ENCODE measurements at places on chromosomes 6 and 20.
A peak's percentile ranks its signal among the peaks of the same experiment; 100 is the strongest.

DNA sequence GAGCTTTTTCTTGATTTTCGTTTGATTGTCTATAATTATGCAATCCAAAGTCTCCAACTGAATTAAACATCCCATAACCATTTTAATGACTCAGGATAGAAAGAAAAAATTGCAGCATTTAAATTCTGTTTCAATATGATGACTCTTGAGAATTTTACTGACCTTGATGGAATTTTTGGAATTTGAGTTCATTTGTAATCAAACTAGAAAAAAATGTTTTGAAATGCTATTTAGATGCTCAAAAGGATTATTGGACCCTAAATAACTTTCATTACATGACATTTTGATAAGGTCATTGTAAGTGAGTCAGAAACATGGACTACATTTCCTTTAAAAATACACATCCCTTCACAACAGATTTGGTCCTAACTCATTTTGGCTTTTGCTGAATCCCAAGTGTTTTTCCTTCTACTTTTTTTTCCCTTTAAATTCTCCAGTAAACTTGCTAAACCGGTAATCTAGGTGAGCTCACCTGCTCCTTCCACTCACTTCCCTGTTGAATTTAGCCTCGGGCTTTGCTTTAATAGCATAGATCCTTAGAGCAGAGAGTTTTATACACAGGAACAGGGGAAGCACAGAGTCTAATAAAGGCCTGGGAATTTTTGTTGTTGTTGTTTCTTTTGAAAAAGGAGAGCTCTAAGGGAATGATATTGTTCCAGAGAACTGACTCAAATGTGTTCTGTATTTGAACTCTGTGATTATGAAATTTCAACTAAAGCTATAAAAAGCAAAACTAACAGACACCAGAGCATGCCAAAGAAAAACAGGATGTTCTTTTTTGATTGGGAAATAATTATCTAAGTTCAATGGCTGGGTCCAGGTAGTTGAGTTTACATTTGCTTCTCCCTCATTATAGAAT, 1088.2 kb upstream of the CITED2 start:
- peak; percentile 96 for DNase-seq

GRCh38 chr20:38132156-38132909, 32.7 kb downstream of the TGM2 start:
- DNase-seq: no peak

DNA sequence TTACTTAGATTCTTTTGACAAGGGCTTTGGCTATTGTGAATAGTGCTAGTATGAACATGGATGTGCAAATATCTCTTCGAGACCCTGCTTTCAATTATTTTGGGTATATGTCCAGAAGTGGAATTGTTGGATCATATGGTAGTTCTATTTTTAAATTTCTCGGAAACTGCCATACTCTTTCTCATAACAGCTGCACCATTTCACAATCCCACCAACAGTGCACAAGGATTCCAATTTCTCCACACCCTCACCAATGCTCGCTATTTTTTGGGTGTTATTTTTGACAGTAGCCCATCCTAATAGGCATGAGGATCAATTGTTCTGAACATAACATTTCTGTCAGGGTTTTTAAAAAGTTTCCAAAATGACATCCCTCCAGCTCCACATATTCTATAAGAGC, 69.2 kb upstream of the ESR1 start:
- no peak for DNase-seq

DNA sequence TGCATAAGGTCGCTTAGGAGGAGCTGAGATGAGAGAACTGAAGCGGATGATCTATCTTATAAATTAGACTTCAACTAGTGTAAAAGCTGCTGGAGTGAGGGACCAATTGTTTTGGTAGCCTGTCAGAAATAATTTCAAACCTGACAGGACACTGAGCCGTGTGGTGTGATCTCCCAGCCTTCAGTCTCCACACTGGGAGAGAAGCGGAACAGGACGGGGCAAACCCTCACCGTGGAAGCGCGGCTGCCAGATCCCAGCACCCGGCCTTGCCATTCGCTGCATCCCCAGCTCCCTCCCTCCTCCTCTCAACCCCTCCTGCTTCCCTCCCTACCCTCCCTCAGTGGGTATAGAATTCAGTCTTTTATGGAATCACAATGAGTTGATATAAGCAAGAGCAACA, 900.1 kb upstream of the SLC35B3 start:
- DNase-seq: no peak

DNA sequence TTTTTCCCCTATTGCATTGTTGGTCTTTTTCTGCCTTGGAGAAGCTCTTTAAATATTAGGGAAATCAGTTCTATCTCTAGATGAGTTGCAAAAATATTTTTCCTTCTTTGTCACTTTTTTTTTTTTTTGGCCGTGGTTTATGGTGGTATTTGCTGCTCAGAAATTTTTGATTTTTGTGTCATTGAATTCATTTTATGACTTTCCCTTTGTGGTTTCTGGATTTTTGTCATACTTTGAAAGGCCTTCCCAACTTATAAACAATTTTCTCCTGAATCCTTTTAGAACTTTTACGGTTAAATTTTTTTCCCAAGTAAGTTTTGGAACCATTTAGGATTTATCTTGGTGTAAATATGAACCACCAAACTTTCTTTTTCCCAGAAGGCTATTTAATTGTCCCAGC, 145.6 kb downstream of the GJA10 start:
- DNase-seq: no peak

- no peak for DNase-seq
Observed at GRCh38 chr6:118627724-118628123, 23.7 kb downstream of the CEP85L start.

- DNase-seq: peak; percentile 38
Observed at GRCh38 chr6:31901415-31901952, 402 bp downstream of the ZBTB12 start.

GRCh38 chr20:63498960-63499337, at the start of gene EEF1A2:
Gene EEF1A2 (minus strand): TSS chr20:63499083. CDS start chr20:63497763, 1,320 bp downstream.
- DNase-seq: no peak

DNA sequence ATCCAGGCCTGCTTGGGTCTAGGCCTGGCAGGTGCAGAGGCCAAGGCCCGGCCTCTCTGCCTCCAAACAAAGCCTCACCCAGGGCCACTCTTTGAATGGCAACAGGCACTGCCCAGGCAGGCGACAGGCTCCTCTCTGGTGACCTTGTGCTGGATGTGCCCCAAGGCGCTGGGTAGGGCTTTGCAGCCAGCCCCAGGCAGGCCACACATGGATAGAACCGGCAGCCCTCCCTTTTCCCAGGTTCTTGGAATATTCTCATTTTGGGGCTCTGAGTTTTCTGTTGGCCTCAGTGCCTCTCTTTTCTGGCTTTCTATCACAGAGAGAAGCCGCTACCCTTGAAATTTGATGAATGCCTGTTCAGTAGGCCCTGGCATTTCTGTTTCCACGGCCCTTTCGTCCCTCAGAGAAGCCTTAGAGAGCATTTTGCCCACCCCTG, 18.9 kb downstream of the PKIG start:
- DNase-seq: no peak

GRCh38 chr20:39252035-39252434, 289.9 kb downstream of the DHX35 start:
- no peak for DNase-seq

DNA sequence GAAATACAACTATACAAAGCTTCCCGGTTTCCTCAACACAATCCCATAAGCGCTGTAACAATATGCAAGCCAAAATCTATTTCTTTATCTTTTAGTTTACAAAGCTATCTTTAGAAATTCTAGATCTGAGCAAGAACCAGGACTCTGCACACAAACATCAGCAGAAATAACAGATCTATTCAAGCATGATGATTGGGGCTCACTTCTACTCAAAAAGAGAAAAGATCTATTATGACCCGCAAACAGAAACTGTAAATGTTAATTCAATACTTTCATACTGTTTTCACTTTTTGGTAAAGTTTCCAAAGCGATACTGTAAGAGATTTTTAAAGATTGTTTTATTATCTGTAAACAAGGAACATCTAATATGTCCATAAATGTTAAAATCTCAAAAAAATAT, 86.6 kb downstream of the SESN1 start:
- no peak for DNase-seq

DNA sequence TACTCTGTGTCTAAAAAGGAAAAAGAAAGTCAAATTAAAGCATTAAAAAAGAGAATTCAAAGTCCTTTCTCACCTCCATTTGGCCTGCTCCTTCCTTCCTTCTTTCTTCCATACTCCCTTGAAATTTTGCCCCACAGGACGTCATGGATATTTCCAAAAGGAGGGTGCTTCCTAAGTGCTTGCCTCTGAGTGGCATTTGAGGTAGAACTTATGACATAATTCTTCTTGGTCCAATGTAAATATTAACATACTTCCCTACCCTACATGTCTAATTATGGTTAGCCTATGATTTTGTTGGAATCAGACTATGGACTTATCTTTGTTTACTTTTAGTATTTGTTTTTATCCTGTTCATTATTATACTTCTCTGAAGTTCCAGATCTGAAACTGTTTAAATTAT, 132.3 kb downstream of the PFDN4 start:
- no peak for DNase-seq

- DNase-seq: no peak
Observed at GRCh38 chr20:58579819-58580473, 64.7 kb upstream of the APCDD1L start.

GRCh38 chr20:52251136-52251700, 59.6 kb upstream of the ZFP64 start:
- DNase-seq: no peak

- DNase-seq: peak; percentile 87
Observed at GRCh38 chr6:142871910-142872331, 73.1 kb downstream of the HIVEP2 start.

DNA sequence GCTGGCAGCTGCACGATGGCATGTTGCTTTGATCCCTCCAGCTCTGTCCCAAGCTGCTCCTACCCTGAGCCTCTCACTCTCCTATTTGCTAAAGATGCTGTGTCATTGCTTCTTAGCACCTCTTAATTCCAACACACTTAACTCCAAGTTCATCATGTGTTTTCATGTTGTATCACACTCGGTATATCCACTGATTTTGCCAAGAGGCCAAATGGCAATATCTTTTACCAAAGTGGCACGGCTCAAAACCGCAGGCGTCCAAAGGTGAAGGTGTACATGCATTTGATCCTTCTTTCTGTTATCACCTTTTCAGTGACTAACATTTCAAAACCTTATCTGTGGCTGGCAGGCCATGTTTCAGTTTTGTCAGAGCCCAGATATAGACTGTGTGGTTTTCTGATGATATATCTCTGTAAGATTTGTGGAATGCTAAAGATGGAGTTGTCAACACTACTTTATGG, 217.0 kb downstream of the TBX18 start:
- no peak for DNase-seq

DNA sequence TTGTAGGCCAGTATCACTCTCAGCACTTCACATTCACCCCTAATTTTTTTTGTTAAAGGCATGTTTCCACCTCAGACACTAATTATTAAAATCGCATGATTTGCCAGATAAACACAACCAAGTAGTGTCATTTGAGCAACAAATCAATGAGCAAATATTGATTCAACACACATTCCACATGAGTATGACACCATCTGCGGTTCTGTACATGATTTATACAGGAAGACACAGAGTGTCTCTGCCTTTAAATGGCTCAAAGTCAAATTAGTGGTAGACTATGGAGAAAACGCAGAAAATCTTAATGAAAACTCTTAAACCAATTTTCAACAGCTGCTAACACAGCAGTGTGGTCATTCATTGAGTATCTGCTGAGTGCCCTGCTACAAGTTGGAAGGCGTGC, 300.2 kb downstream of the SOX4 start:
- DNase-seq: peak; percentile 38

DNA sequence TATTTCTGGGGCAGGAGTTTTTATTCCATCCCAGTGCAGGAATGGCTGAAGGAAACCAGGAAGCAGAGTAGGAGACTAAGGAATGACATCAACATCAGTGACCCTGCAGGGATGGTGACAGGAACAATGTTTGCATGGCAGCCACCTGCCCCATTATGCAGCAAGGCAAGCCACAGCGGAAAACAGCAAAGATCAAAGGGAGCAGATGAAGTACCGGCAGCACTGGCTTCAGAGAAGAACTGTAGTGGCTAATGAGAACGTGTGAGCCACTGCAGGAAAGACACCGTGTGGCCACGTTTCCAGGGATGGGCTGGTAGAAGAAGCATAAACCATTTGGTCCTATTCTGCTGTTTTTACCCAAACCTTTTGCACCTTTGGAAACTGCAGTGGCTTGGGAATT, 52.9 kb upstream of the TAB2 start:
- DNase-seq: no peak

DNA sequence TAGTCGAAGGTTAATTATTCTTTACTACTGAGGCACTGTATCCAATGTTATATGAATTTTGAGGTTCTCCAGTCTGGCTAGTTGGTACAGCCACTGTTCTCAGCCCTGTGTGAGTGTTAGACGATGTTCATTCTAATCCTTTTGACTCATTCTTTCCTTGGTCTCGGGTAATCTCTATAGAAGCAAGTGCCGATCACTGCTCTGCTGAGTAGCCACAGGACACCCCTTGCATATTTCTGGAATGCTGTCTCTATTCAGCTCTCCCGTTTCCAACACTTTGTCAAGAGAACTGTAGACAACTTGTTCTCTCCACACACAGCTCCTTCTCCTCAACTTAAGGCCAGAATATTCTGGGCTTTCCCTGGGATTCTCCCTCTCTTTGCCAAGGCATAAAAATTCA, 42.4 kb upstream of the PLCB1 start:
- DNase-seq: no peak

GRCh38 chr6:57024321-57024720, 22.2 kb upstream of the KIAA1586 start:
- DNase-seq: no peak

GRCh38 chr6:98724537-98724936, 109.8 kb upstream of the POU3F2 start:
- no peak for DNase-seq

DNA sequence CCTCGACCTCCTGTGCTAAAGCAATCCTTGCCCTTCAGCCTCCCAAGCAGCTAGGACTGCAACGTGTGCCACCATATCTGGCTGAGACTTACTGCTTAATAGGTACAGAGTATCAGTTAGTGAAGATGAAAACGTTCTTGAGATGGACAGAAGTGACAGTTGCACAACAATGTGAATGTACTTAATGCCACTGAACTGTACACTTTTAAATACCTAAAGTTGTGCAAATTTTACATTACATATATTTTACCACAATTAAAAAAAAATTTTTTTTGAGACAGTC, 25.9 kb downstream of the NUDT3 start:
- DNase-seq: no peak

GRCh38 chr6:475314-475713, 83.8 kb downstream of the IRF4 start:
- DNase-seq: no peak
